HFFc6 (cell line): ENCODE measurements at places on chromosomes 1 and 21. TPM values are rescaled to one million over a fixed set of nuclear protein-coding genes. Genes with fewer than 3 reads are reported as not detected.
A peak's percentile ranks its signal among the peaks of the same experiment; 100 is the strongest.

DNA sequence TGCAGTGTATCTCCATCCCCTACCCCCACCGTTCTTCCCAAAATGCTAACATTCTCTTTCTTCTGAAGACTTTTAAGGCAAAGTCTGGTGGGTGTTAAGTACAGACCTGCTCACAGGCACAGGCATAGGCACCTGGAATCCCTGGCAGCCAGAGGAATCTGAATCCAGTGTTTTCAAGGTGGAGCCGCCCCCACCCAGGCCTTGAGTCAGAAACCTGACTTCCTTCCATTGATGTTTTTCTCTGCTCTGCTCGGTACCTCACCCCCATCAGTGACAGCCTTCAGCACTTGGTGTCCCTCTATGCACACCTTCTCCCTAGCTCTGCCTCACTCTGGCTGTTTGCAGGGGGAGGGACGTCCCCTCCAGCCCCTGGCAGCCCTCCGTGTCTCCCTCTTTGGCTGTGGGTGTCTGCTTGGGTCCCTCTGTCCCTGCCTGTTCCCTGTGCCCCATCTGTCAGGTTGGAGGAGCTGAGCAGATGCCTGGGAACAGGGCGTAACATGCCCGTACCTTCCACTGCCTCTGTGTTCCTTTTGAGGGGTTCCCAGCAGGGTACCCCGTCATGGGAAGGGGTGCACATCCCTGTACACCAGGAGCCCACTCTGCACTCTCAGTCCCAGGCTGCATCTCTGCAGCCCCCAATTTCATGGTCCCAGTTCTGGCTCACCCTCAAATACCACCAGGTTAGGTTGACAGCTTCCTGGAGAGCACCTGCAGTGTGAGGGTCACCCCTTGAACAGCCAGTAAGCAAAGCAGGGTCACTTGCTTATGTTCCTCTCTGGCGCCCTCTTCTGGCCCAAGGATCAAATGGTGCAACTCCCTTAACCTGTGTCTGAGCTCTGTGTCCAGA is 6.7 kb downstream of the NCDN start:
- no peak overlapping the region for H3K27ac ChIP-seq
- H3K36me3 ChIP-seq = no peaks in the 10 kb centered on the region
- H3K4me3 ChIP-seq = no peak overlapping the region
- peaks cover 5% of the 10 kb centered on the region for H3K27me3 ChIP-seq
- DNase-seq = peak; percentile 67
- peaks cover 49% of the 10 kb centered on the region for H3K4me1 ChIP-seq

- no peak for DNase-seq
- H3K36me3 ChIP-seq = peaks cover 54% of the 10 kb centered on the region
- H3K27me3 ChIP-seq = peaks cover 2% of the 10 kb centered on the region
- H3K4me1 ChIP-seq = peaks cover 31% of the 10 kb centered on the region
- peak overlapping the region; percentile 75; the same call in 1 of the 2 replicates for H3K27ac ChIP-seq
- peak overlapping the region; percentile 51; the same call in 1 of the 2 replicates for H3K4me3 ChIP-seq
Observed at GRCh38 chr1:246647113-246647512, 77.1 kb upstream of the SCCPDH start.

DNA sequence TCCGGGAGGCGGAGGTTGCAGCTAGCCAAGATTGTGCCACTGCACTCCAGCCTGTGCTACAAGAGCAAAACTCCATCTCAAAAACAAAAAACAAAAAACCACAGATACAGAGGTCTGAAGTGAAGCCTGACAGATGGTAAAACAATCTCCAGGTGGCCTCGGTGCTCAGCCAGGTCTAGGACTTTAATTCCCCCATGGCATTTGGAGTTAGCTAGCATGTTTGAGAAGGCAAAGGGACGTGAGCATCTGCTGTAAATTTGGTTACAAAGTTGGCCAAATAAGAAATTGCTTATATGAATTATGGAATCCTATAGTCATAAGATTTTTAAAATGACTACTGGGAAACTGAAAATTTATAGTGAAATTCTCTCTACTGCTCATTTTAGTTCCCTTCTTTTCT is 98.3 kb upstream of the FMN2 start:
- H3K27ac ChIP-seq = no peak overlapping the region
- DNase-seq = no peak
- H3K4me1 ChIP-seq = peaks cover 11% of the 10 kb centered on the region
- no peaks in the 10 kb centered on the region for H3K36me3 ChIP-seq
- no peak overlapping the region for H3K4me3 ChIP-seq

- no peaks in the 10 kb centered on the region for H3K27me3 ChIP-seq
- no peaks in the 10 kb centered on the region for H3K4me1 ChIP-seq
- H3K27ac ChIP-seq = no peak overlapping the region
- H3K36me3 ChIP-seq = no peaks in the 10 kb centered on the region; the same call in 1 of the 2 replicates
- H3K4me3 ChIP-seq = no peak overlapping the region
Observed at GRCh38 chr21:24561291-24561690, 1046.0 kb downstream of the MRPL39 start.

Gene GPR25
- total RNA-seq = not detected in 3 replicates

Gene EVI5
- total RNA-seq = 34.3 to 43.7 TPM (median 42.4 TPM) in 3 replicates
